Chondrocyte (in vitro differentiated cells): ENCODE measurements at places on chromosomes 7 and 10. TPM values are rescaled to one million over a fixed set of nuclear protein-coding genes. Genes with fewer than 3 reads are reported as not detected.

The NAPEPLD gene
- total RNA-seq, result 9.7 to 12.2 TPM (median 11.0 TPM) in 3 replicates

DNA sequence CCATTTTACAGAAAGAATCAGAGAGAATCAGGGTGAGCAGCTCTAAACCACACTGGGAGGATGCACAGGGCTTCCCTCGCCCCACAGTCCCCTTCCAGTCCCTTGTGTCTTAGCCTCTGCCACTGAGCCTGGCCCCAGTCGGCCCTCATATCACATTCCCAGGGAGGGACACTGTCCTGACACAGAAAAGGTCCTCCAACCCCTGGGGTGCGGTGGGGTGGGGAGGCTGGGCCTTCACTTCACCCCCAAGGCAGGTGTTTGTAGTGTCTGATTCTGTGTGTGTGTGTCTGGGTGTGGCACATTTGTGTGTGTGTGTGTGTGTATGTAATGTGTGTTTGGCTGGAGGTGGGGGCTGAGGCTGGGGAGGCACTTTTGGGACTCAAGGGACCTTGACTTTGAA is 1.8 kb upstream of the KCP start:
- no peaks in the 10 kb centered on the region for H3K36me3 ChIP-seq
- no peak for DNase-seq
- H3K27ac ChIP-seq, result no peak overlapping the region

GRCh38 chr7:130148561-130148960 is 56.6 kb downstream of the TMEM209 start:
- H3K36me3 ChIP-seq, result no peaks in the 10 kb centered on the region
- no peak overlapping the region for H3K4me3 ChIP-seq
- no peak for DNase-seq
- peaks cover 30% of the 10 kb centered on the region for H3K4me1 ChIP-seq
- H3K27ac ChIP-seq, result no peak overlapping the region
- no peaks in the 10 kb centered on the region for H3K27me3 ChIP-seq

The ZNF117 gene
- total RNA-seq, result 4.7 to 12.0 TPM (median 6.9 TPM) in 3 replicates

- no peak for DNase-seq
- H3K36me3 ChIP-seq, result no peaks in the 10 kb centered on the region
- peaks cover 4% of the 10 kb centered on the region for H3K27me3 ChIP-seq
- H3K27ac ChIP-seq, result no peak overlapping the region
- H3K4me3 ChIP-seq, result no peak overlapping the region
Measured at GRCh38 chr7:35454575-35455385, 200.9 kb upstream of the TBX20 start.

The PRTFDC1 gene
- 5.9 to 13.1 TPM (median 10.1 TPM) in 3 replicates for total RNA-seq
